Stimulated activated CD4-positive, alpha-beta T cell treated with anti-CD3 and anti-CD28 coated beads, Interleukin-4, amount 100 ng/mL, for 48 hours (primary cell): ENCODE measurements at places on chromosomes 16 and 17.

DNA sequence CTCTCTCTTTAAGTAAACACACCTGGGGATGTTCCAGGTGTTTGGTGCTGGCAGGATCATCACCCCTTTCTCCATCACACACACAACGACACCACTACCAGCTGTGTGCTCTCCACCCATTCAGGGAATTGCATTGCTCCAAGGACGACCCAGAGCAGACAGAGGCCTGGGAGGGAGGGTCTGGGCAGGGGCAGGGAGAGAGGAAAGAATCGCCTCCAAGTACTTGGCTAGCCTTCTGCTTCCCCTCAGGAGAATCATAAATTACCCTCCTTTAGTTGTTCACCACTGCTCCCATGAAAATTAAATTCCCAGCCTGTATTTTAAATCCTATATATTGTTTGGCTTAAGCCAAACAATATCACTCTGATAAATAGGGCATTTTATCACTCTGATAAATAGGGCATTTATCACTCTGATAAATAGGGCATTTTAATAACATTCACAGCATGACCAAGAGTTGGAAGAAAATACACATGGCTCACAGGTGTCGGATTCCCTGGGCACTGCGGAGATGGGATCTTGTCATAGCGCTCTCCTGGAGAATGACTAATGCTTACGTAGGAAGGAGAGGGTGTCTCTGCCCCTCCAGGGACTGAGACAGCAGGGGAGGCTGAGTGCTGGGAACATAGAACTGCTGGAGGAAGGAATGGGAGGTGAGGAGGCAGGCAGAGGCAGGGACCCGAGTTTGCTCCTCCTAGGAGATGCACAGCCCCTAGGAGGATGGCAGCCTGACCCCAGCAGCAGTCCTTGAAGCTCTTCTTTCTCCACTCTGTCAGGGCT is 673.6 kb downstream of the HS3ST4 start:
- DNase-seq = no peak

- no peak for DNase-seq
Observed at GRCh38 chr17:79936050-79936449, 96.8 kb upstream of the CBX4 start.

- DNase-seq = no peak
Observed at GRCh38 chr16:10613785-10614485, 33.5 kb upstream of the EMP2 start.

GRCh38 chr17:58319173-58320162 is 9.1 kb downstream of the TSPOAP1 start:
- no peak for DNase-seq

- no peak for DNase-seq
Observed at GRCh38 chr16:12087901-12088421, 111.4 kb downstream of the SNX29 start.

- DNase-seq = no peak
Observed at GRCh38 chr17:50190293-50190602, 11.2 kb downstream of the COL1A1 start.

- no peak for DNase-seq
Observed at GRCh38 chr16:560701-561412, 663 bp downstream of the PRR35 start.

DNA sequence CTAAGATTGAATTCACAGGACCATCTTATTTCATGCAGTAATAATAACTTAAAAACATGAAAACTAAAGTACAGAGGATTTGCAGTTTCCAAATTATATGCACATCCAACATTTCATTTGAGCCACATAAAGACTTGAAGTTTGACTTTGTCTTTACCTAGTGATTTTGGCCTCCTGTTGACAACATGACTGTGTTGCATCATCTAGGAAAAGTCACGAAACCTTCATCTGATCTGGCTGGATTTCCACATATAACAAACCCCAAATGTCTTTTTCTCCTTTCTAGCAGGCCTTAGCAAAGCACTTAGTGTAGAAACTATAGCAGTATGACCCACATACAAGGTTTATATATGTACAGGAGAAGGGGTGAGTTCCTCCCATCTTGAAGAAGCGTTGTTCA is 406.5 kb upstream of the CDH5 start:
- no peak for DNase-seq

- no peak for DNase-seq
Observed at GRCh38 chr17:82648742-82649331, 593 bp upstream of the WDR45B start.

- no peak for DNase-seq
Observed at GRCh38 chr17:8359769-8360168, 16.7 kb downstream of the KRABD2 start.

GRCh38 chr16:30488764-30489605 is 16.4 kb downstream of the ITGAL start:
- no peak for DNase-seq

- no peak for DNase-seq
Observed at GRCh38 chr16:86215979-86216585, 294.2 kb upstream of the FOXF1 start.
